ENCODE measurements at places on chromosomes 3 and 15. TPM values are rescaled to one million over a fixed set of nuclear protein-coding genes. Genes with fewer than 3 reads are reported as not detected.

The CTXN2 gene
- not detected for total RNA-seq

GRCh38 chr15:41688671-41689070, 28.5 kb downstream of the MGA start:
- no peak for DNase-seq

GRCh38 chr3:192897005-192897404, 20.7 kb downstream of the MB21D2 start:
- no peak for DNase-seq

DNA sequence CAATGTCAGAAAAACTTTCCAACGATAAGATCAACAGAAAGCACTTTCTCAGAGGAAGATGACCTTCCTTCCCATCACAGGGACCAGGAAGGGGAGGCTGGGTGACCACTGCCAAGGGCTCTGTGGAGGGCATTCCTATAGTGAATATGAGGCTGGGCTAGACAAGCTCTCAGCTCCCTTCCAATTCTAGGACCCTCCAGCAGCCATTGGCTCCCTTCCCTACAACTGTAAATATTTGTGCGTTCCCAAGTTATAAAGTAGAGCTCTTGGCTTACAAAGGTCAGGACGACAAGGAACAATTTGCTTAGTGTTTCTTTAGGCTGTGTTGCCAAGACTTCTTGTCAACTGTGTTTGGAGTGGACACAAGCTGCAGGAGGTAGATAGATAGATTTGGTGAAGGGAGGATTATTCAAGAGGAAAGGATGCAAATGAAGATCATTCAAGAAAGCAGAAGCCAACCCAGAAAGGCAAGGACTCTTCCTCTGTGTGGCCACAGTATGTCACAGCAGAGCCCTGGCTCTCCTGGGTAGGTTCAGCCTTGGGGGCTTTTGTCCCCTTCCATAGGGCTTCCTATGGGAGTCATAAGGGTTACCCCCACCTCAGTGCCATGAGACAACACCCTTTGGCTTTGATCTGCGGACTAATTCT, 223.6 kb upstream of the TLE3 start:
- no peak for DNase-seq

DNA sequence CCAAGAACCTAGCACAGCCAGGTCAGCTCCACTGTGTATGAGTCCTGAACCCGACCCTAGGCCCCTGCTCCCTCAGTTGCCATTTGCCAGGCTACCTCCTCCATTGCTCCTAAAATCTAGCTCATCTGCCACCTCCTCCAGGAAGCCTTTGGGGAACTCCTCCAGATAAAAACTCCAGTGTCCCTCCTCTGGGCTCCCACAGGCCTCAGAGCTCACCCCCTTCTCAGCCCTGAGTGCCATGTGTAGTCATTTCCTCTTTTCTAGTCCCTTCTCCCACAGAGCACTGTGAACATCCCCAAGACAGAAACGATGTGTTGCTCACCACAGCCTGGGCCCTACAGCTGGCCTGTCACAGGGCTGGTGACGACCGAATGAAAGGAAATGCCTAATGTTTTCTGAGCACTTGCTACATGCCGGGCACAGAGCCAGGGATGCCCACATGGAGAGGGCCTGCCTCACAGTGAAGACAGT, 61.0 kb downstream of the IQSEC1 start:
- peak; percentile 40 for DNase-seq

DNA sequence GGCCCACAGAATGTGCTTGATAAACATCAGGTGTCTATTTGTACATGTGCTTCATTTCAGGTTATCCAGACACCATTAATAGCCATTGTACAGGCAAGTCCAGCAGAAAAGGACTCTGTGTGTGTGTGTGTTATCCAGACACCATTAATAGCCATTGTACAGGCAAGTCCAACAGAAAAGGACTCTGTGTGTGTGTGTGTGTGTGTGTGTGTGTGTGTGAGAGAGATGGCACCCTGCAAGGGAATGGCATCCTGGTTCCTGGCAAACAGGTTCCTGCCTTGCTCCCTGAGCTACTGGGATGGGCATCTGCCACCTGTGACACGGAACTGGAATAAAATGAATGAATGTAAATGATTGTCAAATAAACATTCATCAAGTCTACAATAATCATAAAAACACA, 11.7 kb downstream of the SUCLG2 start:
- no peak for DNase-seq

The CACNA1D gene
- total RNA-seq, result 0.15 TPM

- DNase-seq, result no peak
Observed at GRCh38 chr15:29518442-29518841, 248.8 kb upstream of the NSMCE3 start.

The CASR gene
- total RNA-seq, result 0.06 TPM

GRCh38 chr15:90813796-90814190, 54.6 kb upstream of the FURIN start:
- DNase-seq, result peak; percentile 35

DNA sequence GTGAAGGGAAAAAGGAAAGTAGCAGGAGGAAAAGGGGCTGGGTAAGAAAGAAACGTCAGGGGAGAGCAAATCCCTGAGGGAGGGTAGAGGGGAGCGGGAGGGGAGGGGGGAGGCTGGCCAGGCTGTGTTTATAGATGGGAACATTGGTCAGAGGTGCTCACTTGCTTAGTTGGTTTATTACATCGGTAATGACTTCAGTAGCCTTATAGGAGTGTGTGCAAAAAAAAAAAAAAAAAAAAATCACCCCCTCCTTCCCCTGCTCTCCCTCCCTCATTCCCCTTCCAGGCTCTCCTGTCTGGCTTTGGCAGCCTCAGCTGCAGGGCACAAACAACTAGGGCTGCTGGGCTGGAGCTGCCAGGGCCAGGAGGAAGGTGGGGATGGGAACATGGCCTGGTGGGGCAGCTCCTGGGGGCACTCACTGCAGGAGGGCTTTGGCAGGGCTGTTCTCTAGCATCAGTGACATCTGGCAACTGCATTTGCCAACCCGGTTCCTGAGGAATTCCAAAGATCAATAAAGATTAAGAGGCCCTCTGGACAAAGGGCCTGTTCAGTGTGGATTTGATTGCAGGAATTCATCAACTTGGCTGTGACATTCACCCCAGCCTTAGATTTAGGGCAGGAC, 334.5 kb upstream of the FRG2C start:
- DNase-seq, result no peak

Measured in activated CD4-positive, alpha-beta T cell treated with anti-CD3 and anti-CD28 coated beads, Interleukin-2, amount 10 ng/mL, durations not matched to agents 7 days and 5 days (primary cell).